Fibroblast of gingiva (primary cell): ENCODE measurements at places on chromosomes 2 and 18.

DNA sequence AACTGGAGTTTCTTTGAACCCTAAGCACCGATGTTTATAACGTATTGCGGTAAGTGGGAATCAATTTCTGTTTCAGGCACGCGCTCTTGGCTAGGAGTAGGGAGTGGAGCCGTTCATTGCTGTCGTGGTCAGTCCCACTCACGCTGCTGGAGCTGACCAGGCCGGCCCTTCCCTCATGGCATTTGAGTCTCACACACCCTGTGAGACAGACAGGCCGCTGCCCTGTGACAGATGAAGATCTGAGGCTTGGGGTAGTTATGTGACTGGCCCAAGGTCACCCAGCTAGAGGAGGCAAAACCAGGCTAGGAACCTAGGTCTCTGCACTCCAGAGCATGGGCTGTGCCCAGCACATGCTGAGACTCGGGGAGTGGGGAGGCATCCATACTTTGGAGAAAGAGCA is 2.9 kb upstream of the CIDEA start:
- DNase-seq, result no peak

DNA sequence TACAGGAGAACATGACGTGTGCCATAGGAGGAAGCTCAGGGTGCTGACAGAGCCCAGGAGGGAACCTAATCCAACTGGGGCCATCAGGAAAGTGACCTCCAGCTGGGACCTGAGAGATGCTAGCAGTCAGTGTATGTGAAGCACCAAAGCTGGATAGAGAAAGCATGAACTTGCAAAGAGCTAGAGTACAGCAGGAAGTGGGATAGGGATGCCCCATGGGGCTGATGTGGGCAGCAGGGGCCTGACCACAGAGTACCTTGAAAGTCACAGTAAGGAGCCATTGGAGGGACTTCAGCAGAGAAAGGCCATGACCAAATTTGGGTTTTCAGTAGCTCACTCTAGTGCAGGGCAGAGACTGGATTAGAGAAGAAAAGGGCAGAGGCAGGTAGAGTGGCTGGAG is 91.6 kb upstream of the TTC39C start:
- DNase-seq, result no peak

- DNase-seq, result no peak
Measured at GRCh38 chr2:84320940-84321339, 138.1 kb downstream of the SUCLG1 start.

DNA sequence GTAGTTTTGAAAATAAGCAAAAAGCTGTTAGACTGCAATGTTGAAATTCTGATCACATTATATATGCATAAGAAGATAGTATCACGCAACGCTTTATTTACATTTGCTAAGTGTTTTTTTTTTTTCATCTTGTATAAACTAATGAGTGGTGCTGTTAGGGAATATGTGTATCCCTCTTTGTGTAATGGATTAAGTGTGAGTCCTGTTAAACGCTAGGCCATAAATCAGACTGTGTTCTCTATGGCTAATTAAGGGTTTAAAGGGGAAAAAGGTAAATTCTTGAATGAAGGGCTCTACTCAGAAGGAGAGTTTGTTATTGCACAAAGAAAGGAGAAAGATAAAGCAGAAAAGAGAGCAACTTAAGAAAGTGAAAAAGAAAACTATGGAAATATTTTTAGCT is 4.8 kb upstream of the ASXL3 start:
- no peak for DNase-seq

- no peak for DNase-seq
Measured at GRCh38 chr2:215324811-215325210, 13.0 kb downstream of the ATIC start.

DNA sequence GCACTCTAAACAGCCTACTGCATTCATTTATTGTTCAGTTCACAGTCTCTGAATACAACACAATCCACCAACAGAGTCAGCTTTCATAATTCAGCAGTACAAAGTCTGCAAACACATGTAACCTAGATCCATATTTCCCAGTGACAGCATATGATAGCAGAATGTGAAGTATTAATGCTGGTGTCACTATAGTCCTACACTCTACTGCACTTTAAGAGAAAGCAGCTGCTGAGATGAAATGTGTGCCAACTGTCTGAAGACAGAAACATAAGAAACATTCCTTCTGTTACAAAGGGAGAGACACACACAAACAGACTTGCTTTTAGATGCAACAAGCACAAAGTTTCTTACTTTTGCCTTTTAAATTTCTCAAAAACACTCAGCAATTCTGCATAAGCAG is 441.8 kb downstream of the ZEB2 start:
- DNase-seq, result peak; percentile 89

GRCh38 chr2:37000988-37001556 is 34.7 kb upstream of the STRN start:
- no peak for DNase-seq

GRCh38 chr2:18777250-18777812 is 188.0 kb upstream of the NT5C1B start:
- no peak for DNase-seq

DNA sequence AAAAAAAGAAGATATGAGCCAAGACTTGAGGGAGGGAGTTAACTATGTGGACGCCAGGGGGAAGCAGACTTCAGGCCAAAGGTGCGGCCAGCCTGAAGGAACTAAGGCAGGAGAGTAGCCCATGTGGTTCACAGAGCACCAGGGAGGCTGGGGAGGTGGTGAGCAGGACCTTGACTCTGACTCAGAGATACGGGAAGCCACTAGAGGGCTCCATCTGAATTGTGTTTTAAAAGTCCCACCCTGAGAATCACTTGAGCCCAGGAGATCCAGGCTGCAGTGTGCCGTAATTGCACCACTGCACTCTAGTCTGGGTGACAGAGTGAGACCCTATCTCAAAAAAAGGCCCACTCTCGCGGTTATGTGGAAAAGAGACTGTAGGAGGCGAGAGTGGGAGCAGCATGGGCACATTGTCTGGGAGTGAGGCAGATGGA is 12.3 kb downstream of the CEP192 start:
- DNase-seq, result peak; percentile 65

DNA sequence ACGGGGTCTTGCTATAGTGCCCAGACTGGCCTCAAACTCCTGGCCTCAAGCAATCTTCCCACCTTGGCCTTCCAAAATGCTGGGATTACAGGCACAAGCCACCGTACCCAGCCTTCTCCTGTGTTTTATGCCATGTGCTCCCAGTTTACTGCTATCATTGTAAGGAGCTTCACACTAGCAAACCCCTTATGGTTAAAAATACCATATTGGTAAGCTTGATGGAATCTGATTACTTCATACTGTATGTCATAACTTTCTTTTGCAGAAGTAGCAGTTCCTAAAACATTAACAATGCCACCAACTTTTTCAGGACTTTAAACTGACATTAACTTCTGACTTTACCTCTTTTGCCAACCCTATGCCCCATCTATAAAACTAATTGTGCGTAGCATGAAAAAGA is 36.2 kb downstream of the HAT1 start:
- DNase-seq, result peak; percentile 67

- peak; percentile 72 for DNase-seq
Measured at GRCh38 chr2:216109962-216110614, 940 bp downstream of the XRCC5 start.

- DNase-seq, result no peak
Measured at GRCh38 chr2:234334151-234334550, 162.7 kb downstream of the ARL4C start.

- no peak for DNase-seq
Measured at GRCh38 chr2:113133704-113134598, 6.6 kb downstream of the IL1RN start.

DNA sequence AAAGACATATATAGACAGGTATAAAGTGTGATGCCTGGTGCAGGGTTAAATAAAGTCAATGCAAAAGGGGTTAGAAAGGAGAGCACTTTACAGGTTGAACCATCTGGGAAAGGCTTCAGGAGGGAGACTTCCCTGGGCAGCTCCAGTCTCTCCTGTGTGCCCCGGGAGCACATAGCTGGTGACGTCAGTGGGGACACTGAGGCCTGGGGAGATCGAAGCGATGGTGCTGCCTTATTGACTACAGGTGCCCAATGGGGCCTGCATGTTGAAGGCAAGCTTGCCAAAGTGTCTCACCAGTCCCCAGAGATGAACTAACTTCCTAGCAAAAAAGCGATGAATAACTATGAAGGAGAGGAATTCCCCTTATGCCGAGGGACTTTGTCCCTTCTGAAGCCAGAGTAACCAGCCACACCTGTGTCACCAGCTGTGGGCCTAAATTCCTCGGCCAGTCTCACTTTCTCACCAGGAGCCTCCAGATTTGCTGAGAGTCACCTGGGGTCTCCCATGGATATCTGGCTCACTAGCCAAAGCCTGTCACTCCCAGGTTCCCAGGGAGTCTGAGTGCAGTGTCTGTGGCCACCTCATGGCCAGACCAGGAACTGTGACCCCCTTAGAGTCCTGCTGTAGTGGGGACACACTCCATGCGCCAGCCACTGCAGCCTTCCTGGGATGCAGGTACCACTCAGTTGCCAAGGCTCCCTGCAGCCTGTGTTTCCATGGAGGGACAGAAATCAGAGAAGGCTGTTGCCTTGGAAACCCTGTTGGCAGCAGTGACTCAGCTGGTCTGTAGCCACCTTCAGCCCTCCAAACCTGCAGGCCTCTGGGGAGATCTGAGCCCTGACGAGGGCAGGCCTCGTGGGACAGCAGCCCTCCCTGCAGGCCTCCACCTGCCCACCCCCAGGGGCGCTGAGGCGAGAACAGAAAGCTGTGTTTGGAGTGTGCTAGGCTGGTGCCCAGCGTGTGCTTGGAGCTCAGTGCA is 128.7 kb downstream of the CTIF start:
- no peak for DNase-seq
